Activated CD8-positive, alpha-beta memory T cell treated with anti-CD3 and anti-CD28 coated beads for 48 hours (primary cell): ENCODE measurements at places on chromosomes 5 and 9.

DNA sequence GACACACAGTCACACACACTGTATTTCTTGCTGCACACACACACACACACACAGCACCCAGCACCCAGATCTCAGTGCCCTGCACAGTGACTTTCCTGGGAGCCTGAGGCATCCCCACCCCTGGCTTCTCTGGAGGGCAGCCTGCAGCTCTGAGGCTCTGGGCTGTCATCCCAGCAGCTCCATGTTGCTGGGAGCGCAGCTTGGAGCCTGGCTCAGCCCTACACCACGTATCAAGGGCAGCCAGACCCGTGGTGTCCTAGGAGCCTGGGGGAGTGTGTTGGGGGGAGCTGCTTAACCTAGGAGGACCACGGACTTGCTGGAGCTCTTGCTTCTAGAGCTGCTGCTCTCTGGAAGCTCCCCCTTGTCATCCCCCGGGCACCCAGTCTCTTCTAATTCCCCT is 5.2 kb downstream of the IER5L start:
- DNase-seq = no peak

- DNase-seq = no peak
These were observed 219.8 kb downstream of the C9orf50 start for GRCh38 chr9:129400971-129401622.

DNA sequence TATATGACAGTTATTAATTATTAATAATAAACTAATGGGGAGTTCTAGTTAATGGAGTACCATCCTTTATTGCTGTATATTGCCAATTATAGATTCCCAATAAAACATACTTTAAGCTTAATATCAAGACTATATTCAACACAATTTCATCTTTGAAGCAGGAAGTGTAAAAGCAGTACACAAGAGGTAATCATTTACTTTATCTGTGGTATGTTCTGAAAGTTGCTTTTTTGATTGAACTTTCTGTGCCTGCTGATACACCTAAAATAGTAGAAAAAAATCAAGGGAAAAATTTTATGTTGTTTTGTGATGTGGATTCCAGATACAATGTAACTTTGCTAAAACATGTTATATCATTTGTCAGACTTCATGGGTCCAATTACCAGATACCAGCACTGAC is 58.0 kb downstream of the ACO1 start:
- no peak for DNase-seq

- no peak for DNase-seq
These were observed 276.5 kb downstream of the ARHGEF28 start for GRCh38 chr5:73902327-73903051.

DNA sequence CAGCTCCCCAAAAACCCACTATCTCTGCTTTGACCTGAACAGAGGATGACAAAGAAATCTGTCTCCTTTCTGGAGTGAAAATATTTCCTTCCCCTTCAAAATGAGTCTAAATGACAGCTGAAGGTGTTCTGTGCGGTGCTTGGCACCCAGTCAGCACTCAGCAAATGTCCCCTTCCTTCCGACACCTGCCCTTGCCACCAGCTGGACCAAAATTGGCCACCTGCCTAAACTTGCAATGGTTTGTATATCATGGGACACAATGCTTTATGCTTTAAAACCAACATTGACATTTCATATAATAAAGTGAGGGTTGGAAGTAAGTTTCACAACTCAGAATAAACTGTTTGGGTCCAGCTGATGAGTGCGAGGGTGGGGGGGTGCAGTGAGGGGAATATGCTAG is 7.5 kb upstream of the TTC1 start:
- no peak for DNase-seq
